ENCODE measurements at places on chromosomes 12 and 14.
A peak's percentile ranks its signal among the peaks of the same experiment; 100 is the strongest.

DNA sequence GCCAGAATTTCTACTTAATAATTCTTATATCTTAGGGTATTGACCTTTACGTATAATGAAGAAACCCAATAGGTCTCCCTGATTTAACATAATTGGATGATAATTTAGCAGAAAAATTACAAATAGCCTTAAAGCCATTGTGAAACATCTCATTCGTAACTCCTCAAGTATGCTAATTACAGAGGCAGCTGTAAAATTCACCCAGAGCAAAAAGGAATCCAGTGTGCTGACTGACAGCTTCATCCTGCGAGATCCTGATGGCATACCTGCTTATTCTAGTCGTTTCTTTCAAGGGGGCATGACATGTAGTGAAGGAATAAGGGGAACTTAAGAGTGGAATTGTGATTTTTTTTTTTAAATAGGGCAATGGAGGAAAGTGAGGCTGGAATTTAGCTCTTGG lies 291.5 kb downstream of the FUT8 start:
- no peak for DNase-seq

DNA sequence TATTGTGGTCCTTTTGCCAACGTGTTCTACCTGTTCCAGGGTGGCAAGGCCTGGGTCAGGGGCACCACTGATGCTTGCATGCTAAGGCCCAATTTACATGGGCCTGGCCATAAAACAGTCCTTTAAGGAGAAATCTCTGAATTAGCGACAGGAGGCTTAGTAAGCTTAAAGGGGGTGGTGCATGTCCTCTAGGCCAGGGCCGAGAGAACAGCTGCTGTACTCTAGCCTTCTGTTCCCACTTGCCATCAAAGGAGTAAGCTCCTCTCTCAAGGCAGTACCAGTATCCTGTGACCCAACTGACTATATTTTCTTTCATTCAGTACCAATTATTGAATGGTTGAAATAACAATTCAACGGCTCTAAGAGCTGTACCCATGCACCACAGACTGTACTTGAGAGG lies 67.7 kb upstream of the ZDHHC17 start:
- no peak for DNase-seq

DNA sequence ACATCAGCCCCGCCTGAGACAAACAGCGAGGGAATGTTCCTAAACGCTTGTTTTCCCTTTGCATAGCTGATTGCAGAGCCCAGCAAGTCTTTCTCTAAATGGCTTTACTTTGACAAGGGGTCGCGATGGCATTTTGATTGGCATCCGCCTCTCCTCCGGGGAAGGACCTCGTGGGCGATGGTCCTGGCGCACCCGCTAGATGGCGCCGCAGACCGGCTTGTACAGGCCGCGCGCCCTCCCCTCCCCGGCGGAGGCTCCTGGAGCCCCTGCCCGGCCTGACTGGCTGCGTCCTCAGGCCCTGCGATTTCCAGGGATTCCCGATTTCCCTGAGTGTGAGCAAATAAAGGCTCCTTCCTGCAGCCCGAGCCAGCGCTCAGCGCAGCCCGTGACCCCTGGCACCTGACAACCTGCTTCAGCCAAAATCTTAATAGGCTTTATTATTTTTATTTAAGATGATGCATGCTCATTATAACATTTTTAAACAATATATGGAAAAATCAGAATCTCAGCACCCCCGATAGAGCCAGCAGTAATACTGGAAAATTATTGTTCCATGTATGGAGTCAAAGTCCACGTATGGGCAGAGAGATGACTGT lies 468.3 kb downstream of the AACS start:
- peak; percentile 86 for DNase-seq

- no peak for DNase-seq
Observed at GRCh38 chr14:61671082-61671481, 24.2 kb upstream of the HIF1A start.

- DNase-seq: no peak
Observed at GRCh38 chr14:71597955-71598660, 334.1 kb upstream of the RGS6 start.

DNA sequence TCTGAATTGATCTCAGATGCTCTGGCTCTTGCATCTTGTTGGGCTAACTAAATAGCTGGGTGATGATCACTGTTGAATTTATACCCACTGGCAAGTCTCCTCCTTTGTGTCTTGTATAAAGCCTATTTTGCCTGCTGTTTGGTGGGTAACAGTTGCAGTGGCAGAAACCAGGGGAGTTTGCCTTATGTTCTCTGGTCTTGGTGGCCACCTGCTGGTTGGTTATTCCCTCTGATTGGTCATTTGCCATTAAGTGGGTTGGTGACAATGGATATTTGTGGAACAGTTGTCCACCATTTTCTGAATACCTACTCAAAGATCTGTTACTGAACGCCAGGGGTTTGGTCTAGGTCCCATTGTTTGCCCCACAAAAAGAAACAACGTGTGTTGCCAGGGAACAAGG lies 52.1 kb downstream of the AVPR1A start:
- DNase-seq: no peak

GRCh38 chr14:101719045-101719645 lies 42.4 kb upstream of the PPP2R5C start:
- no peak for DNase-seq

GRCh38 chr12:49208676-49209075 lies 19.8 kb upstream of the TUBA1A start:
- DNase-seq: no peak

- no peak for DNase-seq
Observed at GRCh38 chr12:1203735-1204019, 212.7 kb downstream of the ERC1 start.

DNA sequence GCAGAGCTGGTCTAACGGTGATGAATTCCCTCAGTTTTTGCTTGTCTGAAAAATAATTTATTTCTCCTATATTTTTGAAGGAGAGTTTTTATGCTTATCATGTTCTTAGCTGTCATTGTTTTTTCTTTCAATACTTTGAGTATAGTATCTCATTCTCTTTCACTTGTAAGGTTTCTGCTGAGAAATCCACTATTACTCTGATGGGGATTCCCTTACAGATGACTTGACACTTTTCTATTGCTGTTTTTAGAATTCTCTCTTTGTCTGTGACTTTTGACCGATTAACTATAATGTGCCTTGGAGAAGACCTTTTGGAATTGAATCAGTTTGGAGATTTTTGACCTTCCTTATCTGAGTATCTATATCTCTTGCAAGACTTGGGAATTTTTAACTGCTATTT lies 139.6 kb downstream of the PRKD1 start:
- DNase-seq: no peak

DNA sequence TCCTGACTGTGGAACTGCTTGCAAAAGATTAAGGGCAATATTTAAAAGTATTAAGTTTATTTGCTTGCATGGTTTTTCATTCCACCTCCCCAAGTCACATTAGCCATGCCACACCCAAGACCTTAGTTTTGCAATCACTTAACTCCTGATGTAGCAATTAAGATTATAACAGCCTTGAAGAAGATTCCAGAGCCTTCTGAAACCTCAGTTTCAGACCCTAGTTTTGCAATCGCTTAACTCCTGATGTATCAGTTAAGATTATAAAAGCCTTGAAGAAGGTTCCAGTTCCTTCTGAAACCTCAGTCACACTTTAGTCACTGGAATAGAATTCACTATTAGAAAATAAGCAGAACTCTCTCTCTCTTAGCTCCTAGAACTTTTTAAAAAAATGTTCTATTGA lies 42.7 kb upstream of the DCN start:
- no peak for DNase-seq

DNA sequence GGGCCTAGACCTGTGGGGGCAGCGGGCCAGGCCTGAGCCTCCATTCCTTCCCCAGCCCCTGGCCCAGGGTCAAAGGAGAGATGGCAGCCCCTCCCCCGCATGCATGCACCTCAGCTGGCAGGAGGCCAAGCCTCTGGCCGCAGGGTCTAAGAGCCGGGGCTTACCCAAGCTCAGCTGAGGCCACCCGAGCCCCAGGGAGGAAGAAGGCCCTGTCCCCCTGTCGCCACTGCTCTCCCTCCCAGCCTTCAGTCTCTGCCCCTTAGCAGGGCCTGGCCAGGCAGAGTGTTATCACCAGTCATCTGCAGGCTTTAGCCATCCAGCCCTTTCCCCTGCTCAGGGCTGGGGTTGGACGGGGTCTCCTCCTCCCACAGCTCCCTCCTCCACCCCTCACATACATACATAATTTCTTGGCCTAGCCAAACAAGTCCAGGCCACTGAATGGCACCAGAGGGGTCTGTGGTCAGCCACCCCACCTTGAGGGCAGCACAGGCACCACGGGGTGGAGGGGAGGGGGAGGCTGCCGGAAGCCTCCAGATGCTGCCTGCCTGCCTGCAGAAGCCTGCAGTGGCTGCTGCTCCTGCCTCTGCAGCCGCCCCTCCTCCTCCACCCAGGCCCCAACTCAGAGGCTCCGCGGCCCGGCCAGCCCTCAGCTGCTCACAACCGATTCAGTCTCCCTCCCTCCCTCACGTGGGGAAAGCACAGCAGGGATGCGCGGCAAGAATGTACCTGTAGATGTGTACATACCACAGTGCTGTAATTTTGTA lies 22.8 kb downstream of the RAB35 start:
- DNase-seq: peak; percentile 85

DNA sequence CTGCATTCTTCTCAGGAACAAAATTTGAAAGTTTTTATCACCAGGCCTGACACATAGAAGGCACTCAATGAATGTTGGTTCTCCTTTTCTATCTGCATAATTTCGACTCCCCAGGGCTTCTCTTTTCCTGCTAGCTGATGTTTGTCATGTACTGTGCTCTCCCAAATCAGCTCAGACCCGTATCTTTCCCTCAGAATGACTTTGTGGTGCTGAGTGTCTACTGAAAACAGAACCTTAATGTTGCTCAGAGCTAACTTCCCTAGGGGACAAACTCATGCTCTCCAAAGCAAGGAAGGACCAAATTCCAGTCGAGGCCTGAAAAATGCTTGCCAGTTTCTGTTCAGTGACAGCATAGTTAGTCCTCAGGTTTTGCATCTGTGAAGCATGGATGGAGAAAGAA lies 1.9 kb downstream of the ARHGDIB start:
- DNase-seq: no peak

GRCh38 chr14:69553252-69553651 lies 21.4 kb downstream of the CCDC177 start:
- DNase-seq: no peak

- DNase-seq: no peak
Observed at GRCh38 chr12:43316520-43316919, 235.5 kb downstream of the ADAMTS20 start.

DNA sequence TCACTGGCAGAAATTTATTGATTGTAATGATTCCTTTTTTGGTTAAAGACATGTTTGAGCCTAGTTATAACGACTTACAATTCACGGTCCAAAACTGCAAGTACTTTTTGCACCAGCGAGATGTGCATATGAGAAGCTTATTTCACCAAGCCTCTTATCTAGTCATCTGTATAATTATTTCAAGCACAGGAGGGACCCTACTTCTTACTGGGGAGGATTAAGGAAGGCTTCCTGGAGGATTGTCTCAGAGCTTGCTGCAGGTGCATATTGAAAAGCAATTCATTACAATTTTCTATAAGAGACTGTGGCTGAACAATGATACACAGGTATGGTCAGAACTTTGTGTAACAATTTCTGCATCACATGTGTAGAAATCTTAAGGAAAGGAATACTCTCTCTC lies 152.9 kb downstream of the CAND1 start:
- no peak for DNase-seq

GRCh38 chr12:121015825-121016766 lies at the start of gene C12orf43:
TSS of gene C12orf43 (minus strand) at chr12:121016487. CDS start at chr12:121016474, 13 bp downstream.
- peak; percentile 95 for DNase-seq

GRCh38 chr12:80412343-80412953 lies 31.6 kb upstream of the PTPRQ start:
- no peak for DNase-seq
